Left renal cortex interstitium (tissue), 4 donors: ENCODE measurements at places on chromosomes 13 and 19.

GRCh38 chr19:40416918-40417642 is 3.9 kb upstream of the PRX start:
- no peak for DNase-seq

DNA sequence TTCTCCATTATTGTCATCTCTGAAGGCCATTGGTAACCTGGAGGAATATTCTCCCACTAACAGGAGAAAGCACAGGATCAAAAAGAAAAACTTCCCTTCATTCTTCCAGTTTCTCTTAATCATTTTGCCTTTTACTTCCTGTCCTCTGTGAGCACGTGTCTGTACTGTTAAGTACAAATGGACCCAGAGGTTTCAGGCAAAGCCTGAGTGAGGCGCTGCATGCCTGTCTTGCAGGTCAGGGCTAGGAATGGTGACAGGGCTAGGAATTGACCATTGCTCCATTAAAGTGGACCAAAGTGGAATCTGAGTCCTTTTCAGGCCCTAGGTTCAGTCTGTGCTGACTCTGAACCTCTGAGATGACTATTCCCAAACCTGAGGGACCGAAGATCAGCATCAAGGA is 326.7 kb downstream of the SHISA2 start:
- no peak for DNase-seq

DNA sequence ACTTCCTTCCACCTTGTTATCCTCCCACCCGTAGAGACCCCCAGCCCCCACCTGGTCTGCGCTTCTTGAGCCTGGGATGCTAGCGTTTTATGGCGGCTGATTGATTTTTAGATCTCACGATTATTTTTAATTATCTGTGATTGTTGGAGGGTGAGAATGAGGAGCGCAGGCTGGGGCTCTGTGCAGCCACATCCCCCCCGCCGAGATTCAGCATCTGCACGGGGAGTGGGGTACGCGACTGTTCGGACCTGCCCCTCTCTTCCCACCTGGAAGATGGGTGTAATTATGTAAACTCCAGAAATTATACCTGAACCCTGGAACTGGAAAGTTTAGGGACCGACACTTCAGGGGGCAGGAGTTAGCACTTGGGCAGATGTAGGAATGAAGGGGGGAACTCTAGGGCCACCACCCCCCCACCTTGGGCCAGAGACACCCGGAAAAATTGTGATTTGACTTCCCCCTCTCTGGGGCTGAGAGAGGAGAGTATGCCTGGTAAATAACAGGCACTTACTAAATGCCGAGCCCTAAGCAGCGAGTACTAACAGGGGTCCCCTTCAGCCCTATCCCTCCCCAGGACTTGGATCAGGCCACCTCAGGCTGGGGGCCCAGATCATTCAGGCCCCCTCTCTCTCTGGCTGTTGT is 1.8 kb upstream of the ONECUT3 start:
- no peak for DNase-seq

GRCh38 chr19:52492201-52492993 is 35.1 kb upstream of the ZNF808 start:
- DNase-seq = peak; percentile 21

DNA sequence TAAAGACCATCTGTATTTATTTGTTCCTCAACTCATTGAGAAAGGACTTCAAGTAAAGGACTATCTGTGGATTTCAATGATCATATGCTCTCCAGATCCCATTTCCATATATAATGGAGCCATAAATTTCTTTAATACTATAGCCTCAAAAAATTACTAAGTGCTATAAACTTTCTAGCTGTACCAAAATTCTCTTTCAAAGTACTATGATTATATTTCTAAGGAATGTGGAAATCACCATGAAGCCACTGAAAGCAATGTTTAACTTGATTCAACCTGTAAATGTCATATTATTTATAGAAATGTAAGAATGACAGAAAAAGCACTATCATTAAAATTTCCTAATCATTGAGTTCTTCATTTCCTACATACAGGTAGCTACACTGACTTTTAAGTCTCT is 20.7 kb downstream of the TBC1D4 start:
- DNase-seq = no peak

DNA sequence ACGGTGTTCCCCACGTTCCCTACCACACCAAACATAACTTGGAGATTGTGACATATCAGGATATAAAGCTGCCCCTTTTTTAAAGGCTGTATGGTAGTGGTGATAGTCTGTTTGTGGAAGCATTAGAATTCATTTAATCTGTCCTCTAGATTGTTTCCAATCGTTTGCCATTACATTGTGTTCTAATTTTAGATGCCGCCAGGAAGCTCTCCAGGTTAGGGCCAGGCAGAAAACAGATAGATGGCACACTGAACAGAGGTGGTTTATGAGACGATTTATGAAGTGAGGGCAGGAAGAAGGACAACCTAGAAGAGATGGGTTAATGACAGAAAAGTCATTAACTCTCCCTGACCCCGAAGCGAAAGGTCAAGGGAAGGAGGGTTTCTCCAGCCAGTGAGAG is 30.0 kb downstream of the ARHGEF7 start:
- no peak for DNase-seq

- no peak for DNase-seq
Measured at GRCh38 chr19:4660181-4660791, 9.9 kb downstream of the MYDGF start.

- peak; percentile 2 for DNase-seq
Measured at GRCh38 chr13:54185785-54186184, 1157.2 kb downstream of the OLFM4 start.

GRCh38 chr13:51620165-51620983 is 36.1 kb downstream of the WDFY2 start:
- DNase-seq = no peak

- no peak for DNase-seq
Measured at GRCh38 chr19:1752009-1752756, 1.1 kb upstream of the ONECUT3 start.

- no peak for DNase-seq
Measured at GRCh38 chr19:31378404-31378803, 29.2 kb upstream of the TSHZ3 start.

- no peak for DNase-seq
Measured at GRCh38 chr19:10898633-10899032, 27.3 kb downstream of the CARM1 start.

- DNase-seq = no peak
Measured at GRCh38 chr19:42121036-42121621, 11.1 kb downstream of the POU2F2 start.

- DNase-seq = no peak
Measured at GRCh38 chr19:13043285-13043684, 48.0 kb downstream of the NFIX start.

- no peak for DNase-seq
Measured at GRCh38 chr13:43936647-43937046, 56.9 kb downstream of the LACC1 start.
